ENCODE measurements at places on chromosomes 6 and 20.

GRCh38 chr6:90369024-90369519 is 72.4 kb upstream of the BACH2 start:
- peak; percentile 11 for DNase-seq

DNA sequence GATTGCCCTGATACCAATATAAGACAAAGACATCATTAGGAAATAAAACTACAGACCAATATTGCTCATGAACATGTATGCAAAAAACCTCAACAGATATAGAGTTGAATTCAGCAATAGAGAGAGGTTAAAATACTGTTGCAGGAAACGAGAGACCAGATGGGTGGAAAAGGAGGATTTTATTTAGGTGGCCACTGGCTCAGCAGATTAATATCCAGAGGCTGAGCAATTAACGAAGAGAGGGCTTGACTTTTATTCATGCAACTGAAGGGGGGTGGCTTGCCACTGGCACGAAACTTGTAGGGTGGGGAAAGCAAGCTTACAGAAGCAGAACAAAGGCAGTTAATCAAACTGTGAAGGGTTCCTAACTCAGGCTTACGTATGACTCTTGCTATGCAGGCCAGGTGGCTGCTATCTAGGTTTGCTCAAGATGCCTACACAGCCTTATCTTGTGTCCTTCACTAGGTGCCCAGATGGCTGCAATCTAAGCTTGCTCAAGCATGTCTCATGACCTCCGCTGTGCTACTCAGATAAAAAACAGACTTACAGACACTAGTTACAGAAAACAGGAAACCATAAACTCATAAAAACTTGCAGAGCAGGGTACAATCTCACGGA is 126.4 kb downstream of the MMUT start:
- no peak for DNase-seq

DNA sequence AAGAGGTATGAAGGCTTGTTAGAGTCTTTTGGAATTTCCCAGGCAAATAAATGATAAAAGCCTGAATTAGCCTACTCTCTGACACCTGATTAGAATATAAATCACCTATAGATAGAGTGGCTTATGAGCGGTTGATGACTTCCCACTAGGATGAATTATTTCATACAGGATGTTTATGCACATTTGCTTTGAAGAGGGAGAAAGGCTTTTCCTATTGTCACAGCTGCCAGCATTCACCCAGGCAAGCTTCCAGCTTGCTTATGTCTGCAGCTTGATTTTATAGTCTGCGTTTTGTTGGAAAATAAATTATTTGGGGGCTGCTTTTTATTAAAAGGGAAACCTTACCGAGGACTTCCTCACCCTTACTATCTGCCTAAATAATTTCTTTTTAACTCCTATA is 51.3 kb upstream of the EIF2S2 start:
- DNase-seq: no peak

DNA sequence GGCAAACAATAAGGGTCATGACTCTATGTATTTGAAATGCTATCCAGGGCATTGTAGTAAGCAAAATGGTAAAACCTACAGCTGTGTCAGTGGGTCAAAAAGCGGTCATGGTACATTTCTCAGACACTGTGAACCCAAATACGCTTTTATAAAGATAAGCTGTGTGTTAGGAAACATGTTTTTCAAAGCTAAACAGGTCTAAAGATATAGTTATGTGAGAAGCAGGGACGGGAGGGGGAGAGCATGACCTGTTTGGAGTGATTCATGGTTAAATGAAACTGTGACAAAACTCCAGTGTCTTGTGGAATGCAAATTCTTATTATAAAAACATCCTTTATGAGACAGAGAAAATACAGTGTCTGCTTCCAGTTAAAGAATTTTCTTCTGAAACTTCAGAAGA is 205.4 kb upstream of the BMP2 start:
- DNase-seq: no peak

Measured in activated CD4-positive, alpha-beta T cell treated with anti-CD3 and anti-CD28 coated beads for 4 hours (primary cell).